ENCODE measurements at places on chromosomes 5 and 9.

DNA sequence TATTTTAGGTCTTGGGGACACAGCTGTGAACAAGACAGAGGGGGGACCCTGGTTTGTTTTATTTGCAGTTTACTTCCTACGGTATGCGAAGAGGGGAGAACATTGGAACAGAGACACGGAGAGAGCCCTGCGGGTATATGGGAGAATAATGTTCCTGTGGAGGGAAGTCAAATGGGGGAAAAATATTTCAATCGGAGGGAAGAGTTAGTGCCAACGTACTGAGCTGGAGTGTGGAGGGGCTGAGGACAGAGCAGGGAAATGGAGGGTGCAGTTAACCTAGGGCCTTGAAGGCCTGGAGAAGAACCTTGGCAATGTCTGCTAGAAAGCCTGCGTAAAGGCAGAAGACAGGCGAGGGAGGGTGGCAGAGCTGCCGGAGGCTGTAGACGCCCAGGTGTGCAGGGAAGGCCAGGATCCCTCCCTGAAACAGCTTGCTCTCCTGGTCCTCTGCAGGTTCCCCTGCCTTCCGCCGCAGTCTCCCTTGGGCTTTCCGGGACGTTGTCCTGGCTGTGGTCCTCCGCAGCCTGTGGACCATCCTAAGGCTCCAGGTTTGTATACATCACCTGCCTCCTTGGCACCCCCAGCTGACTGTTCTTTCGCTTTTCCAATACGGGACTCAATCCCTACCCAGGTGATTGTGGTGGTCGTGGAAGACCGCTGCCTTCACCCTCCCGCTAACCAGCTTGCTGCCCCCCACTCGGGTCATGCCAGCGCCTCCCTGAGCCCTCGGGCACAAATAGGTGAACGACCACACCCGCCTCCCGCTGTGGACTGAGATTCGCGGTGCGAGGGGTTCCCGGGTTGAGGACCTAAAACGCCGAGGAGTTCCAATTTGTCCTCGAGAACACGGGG, 1.9 kb upstream of the RACK1 start:
- no peak for DNase-seq

- DNase-seq: no peak
Observed at GRCh38 chr9:92059661-92060060, 55.6 kb downstream of the SPTLC1 start.

DNA sequence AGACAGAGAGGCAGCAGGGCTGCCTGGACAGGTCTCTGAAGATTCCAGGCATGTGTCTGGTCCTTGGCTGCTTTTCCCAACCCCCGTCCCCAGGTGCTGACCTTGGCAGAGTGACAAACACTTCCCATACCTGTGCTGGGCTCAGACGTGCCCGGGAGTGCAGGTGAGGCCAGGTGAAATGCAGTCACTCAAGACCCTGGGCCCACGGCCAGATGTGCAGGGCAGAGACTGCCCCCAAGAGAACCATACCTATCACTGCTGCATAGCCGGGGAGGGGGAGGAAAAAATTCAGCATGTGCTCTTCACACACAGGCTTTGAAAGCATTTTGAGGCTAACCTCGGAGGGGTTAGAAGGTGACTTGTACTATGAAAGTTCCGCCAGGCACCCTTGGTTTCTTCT, 22.6 kb downstream of the CCNJL start:
- DNase-seq: peak; percentile 82

GRCh38 chr5:131426011-131426410, 162.2 kb downstream of the CDC42SE2 start:
- DNase-seq: no peak

- DNase-seq: no peak
Observed at GRCh38 chr9:85421641-85422040, 320.1 kb downstream of the AGTPBP1 start.

DNA sequence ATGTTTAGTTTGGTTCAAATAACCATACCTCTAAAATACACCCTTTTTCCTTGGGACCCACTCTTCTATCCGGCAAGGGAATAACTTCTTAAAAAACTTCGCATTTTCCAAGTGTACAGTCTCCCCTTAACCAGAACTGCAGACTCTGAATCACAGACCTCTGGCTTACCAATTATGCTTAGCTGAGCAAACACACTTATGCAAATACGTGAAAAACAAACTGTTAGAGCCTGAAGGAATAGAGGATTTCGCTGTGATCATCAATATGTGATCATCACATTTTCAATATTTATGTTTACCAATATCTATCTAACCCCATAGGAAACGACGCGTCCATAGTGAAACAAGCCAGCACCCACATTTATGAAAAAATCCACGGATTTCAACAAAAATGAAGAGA, 1.3 kb downstream of the LPAR1 start:
- peak; percentile 61 for DNase-seq

DNA sequence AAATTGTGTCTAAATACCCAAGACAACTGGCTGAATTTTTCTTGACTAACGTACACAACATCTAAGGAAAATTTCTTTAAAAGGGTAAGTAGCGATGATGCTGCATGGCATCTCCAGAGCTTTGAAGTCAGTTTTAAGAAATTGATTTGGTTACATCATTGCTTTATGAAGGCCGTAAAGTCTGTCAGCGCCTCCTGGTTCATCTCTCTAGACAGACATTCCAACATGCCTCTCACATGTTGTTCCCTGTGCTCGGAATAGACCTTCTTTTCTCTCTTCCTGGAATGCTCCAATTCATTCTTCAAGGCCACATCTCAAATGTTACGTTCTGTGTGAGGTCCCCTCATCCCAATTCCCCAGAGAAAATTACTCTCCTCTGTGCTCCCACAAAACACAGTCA, 108.7 kb upstream of the SSBP2 start:
- DNase-seq: no peak

DNA sequence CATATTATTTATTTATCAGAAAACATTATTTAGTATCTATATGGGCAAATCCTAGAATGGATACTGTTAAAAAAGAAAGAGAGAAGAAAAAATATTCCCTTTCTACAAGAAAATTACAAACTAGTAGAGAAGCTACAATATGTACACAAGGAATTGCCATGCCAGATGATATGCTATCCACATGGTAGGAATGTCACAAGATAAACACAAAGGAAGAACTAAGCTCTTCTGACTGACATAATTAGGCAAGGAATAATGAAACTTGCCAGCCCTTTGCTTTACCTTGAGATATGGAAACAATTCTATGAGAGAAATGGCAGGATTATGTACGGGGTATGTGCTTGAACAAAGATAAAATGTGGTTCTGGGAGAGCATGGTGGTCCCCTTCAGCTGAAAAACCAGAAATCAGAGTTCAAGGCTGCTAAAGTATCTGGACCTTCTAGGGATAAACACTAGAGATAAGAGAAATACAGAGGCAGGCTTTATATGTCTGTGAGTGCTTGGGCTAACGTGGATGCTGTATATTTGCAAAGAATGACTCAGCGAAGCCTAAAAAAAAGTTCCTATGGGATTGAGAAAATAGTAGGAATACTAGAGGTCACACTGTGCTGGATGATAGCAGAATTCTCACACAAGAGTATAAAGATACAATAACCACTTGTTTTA, 451.6 kb downstream of the TLE1 start:
- DNase-seq: no peak
